Stimulated activated CD4-positive, alpha-beta T cell treated with anti-CD3 and anti-CD28 coated beads, Interleukin-2, amount 100 ng/mL, for 4 hours (primary cell): ENCODE measurements at places on chromosomes 2 and 18.

DNA sequence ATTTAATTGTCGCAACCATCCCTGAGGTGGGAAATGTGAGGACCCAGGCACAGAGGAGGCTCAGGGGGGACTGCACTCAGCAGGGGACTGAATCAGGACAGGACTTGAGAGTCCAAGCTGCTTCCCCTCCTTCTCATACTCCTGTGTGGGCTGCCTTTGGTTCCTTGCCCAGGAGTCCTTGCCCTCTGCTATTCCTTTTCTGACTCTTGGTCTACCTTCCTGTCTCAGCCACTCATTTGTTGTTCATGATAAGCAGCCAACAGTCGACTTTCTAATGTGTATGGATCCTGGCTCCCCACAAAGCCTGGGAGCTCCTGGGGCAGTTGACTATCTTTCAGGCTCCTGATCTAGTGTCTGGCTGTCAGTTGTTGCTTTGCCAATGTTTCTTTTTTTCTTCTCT, 28.3 kb downstream of the GATA6 start:
- DNase-seq, result no peak

DNA sequence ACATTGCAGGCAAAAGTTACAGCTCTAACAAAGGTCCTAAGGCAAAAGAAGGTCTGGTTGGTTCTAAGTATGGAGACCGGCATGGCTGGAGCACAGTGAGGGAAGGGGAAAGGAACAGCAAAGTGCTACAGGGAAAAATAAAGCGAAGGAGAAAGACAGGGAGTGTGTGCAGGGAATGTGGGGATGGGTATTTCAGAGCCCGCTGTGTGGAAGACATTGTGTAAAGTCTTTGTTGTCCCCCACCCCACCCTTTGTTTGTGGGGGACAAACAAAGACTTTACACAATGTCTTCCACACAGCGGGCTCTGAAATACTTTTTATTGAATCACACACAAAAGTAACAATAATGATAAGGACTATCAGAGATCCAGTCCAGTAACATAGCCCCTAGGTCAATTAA, 28.9 kb upstream of the C2orf15 start:
- DNase-seq, result no peak

DNA sequence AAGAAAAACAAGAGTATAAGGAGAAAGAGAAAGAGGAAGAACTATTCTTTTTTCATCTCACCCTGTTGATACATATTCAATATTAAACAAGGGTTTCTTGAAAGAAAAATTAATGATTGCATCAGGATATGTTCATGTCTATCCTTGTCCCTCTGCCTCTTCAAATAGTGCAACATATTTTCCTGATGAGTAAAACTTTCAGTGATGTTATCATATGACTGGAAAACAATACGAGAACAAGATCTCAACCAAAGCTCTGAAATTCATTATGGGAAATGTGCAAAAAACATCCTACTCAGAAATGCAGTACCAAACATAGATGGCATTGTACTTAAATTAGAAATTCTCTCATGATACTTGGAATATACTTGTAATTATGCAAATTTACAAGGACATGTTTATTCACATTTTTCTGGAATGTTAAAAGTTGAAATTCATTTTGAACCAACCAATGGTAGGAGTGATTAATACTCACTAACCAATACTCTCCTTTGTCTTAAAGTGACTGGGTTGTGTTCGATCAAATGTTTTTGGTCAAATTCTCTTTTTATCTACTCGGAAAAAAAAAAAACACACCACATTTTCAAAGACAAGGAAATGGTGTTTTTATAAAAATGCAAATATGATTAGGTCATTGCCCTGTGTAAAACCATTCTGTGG, 148.9 kb upstream of the GULP1 start:
- DNase-seq, result no peak

- DNase-seq, result no peak
Measured at GRCh38 chr18:45136381-45137086, 455.8 kb downstream of the SETBP1 start.

DNA sequence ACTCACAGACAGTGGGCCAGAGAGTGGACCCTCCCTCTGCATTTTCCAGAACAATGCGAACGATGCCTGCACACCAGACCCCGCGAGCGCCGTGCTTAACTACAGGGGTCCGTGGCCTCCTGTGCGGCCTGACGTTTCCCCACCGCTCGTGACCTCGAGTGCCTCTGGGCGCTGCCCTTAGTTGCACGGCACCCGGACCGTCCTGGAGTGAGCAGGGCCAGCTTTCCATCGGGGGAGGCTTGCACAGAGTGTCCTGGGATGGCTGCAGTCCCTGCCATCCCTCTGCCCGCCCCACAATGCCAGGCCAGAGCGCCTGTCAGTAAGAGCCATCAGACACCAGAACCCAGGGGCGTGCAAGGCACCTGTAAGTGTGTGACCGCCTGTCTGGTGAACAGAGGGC, 217.0 kb downstream of the TWIST2 start:
- DNase-seq, result no peak

DNA sequence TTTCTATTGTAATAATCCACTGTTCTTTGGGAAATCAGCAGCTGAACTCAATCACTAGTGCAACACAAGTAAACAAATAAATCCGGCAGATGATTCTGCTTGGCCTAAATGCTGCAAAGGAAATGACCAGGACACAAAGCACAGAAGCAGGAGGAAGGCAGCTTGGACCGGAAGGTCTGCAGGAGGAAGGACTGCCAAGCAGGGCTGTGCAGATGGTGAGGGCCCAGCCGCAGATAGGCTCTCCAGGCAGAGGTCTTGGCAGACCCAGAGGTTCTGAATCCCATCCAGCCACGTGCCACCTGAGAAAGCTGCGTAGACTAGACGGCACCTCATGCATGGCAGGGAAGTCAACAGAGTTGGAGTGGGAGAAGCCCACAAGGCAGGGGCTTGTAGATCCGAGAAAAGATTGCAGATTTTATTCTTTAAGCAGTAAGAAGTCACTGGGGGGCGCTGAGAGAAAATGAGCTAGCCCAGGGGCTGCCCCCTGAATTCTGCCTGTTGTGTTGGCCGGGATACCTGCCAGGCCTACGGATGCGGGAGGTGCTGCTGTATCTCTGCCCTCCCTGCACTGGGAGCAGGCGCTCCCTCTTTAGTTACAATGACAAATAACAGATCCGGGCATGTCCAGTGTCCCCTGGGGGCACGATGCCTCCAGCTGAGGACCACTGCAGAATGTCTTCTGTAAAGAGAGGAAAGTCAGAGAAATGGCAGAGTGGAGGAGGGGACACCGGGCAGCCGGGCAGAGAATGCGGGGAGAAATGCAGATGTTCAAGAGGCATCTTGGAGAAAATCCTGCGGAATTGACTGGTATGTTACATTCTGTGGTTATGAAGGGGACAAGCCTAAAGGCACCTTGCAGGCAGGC, 153.5 kb downstream of the PXDN start:
- DNase-seq, result no peak

DNA sequence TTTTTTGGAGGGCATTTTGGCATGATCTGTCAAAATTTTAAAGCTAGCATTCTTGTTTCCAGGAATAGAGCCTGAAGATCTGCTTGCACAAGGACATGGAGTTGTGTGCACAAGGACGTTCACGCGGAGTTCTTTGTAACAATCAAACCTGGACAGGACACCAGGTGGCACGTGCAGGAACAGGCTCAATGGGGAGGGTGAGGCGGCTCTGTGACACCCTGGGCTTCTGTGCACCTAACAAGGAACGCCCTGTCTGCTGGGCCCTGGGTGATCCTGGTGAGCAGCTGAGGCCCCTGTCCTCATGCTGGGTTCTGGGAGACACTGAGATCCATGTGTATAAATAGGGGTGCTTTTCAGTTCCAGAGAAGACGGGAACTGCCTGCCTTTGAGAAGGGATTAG, 93.1 kb upstream of the PXDN start:
- DNase-seq, result no peak
